ENCODE measurements at places on chromosomes 7 and 10.
A peak's percentile ranks its signal among the peaks of the same experiment; 100 is the strongest.

DNA sequence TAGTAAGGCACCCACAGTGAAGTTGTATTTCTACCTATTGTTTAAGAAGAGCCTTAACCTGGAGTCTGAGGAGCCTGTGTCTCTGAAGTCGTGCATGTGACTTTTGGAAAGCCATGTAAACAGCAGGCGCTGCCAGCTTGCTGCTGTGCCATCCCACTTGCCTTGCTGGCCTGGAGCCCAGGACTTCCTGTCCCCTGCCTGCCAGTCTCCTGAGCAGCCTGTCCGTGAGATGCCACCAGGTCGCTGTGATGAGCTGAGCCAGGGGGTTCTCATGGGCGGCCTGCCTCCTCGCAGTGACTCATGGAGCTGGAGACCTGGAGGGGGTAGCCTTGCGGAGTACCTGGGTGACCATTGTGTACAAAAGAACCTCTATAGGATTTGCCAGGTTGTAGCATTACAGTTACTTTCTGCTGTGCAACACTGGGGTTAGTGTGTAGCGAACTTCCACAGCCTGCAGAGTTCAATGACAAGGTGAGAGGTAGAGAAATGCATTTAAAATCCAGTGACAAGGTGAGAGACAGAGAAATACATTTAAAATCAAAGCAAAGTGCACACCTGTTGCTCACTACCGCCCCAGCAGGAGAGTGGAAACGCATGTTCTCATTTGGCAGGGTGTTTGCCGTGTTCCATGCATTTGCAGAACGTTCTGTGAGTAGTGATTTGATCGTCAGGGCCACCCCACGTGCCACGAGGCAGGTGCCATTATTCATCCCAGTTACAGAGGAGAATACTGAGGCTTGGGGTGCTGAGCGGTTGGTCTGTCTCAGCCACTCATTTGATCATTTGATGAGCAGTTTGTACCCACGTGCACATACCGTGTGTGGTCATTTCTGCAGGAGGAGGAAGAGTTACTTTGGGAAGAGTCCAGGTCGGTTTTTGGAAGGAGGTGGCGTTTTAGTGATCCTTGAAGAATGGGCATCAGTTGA, 36.6 kb upstream of the BHLHA15 start:
- no peak for DNase-seq

GRCh38 chr7:27196287-27196767, 3.6 kb downstream of the HOXA13 start:
- DNase-seq = peak; percentile 83

GRCh38 chr10:13439313-13440184, 89.3 kb downstream of the BEND7 start:
- DNase-seq = no peak

- no peak for DNase-seq
Observed at GRCh38 chr10:62538606-62539005, 164.4 kb downstream of the ZNF365 start.

DNA sequence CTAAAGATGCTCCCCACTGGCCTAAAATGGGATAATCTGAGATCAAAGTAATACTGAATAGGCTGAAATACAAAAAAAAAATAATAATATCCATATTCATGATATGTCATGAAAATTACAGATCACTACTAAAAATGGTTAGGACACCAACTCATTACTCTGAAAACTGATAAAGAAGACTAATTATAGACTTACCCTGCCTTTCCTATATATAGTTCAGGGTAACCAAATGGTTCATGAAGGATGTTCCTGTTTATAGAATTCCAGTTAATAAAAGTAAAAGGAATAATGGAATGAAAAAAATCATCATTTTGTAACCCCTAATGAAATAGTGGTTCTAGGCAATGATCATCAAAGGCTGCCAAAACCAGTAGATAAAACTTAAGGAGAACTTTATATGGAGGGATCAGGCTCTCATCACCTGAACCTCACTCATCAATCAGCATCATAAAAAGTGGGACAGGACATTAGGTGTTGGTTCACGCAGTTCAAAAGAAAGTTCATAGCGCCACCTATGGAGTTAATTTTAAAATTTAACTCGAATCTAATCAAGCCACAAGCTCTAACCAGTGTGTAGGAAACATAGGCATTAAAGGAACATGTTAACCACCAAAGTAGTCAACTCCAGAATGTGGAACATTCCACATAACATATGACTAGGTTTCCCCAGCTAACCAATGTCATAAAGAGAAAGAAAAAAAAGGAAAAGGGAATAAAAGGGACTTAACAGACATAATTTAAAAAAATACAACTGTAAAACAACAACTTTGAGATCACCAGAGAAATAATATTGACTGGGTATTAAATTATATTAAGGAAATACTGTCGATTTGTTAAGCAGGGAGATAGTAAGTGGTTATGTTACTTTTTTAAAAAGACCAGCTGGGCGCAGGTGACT, 35.7 kb downstream of the P4HA1 start:
- DNase-seq = peak; percentile 53

All from dermis microvascular lymphatic vessel endothelial cell (primary cell).